ENCODE measurements at places on chromosomes 16 and 17.

DNA sequence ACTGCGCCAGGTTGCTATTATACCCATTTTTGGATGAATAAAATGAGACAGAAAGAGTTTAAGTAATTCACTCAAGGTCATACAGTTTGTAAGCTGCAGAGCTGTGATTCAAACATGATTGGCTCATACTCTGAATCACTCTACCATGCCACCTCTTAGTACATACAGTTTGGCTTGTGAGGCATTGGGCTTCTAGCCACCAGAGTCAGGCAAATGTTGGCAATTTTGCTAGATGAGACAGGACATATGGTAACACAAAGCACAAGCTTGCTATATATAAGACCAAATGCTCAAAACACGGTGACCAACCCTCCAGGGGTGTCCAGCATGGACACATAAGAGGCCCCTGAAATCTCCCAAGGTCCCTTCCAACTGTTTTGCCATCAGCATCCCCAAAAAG is 236.0 kb upstream of the IRX5 start:
- no peak for ATAC-seq

- ATAC-seq: no peak
Observed at GRCh38 chr16:22815863-22816262, 1.9 kb downstream of the HS3ST2 start.

DNA sequence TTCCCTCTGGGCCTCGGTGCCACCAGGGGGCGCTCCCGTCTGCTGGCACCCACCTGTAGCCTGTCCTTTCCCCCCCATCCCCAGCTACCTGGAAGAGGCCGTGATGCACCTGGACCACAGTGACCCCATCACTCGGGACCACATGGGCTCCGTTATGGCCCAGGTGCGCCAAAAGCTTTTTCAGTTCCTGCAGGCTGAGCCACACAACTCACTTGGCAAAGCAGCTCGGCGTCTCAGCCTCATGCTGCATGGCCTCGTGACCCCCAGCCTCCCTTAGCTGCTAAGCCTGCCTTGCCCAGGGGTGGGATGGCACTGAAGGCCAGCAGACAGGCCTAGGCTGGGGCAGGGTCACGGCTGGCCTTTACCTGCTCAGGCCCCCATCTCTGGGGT is 818 bp upstream of the NRN1L start:
- ATAC-seq: peak; percentile 85

GRCh38 chr16:55501549-55502322 is 7.1 kb upstream of the LPCAT2 start:
- no peak for ATAC-seq

- no peak for ATAC-seq
Observed at GRCh38 chr16:24883714-24884151, 38.0 kb downstream of the SLC5A11 start.

DNA sequence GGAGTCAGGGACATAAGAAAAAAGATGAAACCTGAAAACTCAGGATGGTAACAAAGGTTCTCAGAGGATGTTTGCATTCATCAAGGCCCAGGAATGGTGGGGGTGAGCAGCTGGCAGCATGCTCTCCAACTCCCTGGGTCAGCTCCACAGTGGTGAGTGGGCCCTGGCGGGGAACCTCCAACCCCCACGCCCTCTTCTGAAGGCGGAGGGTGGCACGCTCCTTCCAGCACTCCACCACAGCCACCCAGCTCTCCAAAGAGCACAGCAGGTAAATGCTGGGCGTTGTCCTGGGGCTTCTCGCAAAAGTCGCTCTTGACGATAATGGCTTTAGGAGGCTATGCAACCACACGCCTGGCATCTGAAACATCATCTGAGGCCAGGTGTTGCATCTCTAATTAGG is 173.8 kb downstream of the C16orf78 start:
- no peak for ATAC-seq

DNA sequence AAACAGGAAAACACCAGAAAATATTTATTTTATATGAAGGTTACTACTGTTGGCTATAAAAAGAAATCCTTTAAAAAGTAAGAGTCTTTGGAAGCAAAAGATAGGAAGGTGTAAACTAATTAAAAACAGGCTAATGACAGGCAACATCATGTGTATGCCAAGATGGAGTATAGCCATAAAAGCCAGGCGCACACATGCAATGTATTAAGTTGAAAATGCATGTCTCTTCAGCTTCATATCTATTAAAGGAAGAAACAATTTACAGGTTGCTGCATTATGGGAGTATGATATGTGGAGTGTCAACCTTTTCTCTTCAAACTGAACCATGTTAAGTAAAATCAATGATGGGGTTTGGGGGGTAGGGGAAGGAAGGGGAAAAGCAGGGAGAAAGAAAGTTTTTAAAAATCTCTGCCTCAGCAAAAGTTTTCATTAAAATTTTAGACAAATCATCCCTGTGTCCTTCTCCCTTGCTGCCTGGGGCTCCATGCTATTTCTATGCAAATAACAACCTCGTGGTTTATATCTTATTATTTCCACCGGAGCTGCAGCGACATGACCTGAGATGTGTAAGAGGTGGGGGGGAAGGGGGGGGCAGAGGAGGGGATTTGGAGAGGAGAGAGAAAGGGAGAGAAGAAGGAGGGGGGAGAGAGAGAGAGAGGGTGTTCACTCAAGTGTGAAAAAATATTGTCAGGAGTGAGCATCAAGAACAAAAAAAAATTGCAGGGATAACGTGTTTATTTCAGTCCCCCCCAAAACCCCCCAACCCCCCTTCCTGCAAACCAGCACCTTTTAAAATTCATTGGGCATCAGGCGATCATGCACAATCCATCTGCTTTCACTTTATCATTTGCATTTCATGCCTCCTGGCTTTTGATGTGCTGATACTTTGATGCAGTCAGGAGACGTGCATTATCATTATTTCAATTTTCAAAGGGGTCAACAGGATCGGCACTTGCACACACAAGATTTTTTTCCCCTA is 197.6 kb downstream of the AATF start:
- ATAC-seq: no peak

DNA sequence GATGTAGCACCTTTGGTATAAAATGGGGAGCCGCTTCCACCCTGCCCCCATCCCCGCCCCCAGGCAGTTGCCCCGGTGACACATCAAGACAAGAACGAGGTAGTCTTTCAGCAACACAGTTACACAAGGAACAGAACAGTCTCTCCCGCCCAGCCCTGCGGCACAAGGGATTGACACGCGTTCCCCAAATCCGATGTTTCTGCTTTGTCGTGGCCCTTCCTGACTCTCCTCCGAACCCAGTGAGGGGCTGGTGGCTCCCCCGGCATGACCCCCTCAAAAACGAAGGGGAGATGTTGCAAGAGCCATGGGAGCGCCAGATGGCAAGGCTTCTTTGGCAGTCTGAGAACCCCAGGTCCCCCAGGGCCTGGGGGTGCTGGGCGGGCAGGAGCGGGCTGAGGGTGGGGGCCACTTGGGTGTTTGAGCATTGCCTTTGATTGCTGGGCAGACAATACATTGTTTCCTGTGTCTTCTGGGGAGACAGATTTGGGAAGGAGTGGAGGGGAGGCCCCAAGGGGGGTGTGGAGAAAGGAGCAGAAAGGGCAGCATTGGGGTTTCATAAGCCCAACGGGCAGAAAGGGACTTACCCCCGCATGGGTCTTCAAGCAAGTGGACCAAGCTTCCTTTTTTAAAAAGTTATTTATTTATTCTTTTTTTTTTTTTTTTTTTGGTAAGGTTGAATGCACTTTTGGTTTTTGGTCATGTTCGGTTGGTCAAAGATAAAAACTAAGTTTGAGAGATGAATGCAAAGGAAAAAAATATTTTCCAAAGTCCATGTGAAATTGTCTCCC is 16.6 kb downstream of the COL1A1 start:
- no peak for ATAC-seq
